ENCODE measurements at places on chromosomes 11 and 22.

- DNase-seq, result no peak
Observed at GRCh38 chr11:12841946-12842630, 167.0 kb upstream of the RASSF10 start.

GRCh38 chr11:113472471-113472870, 2.7 kb downstream of the DRD2 start:
- no peak for DNase-seq

GRCh38 chr11:85961930-85962363, 106.8 kb downstream of the CCDC83 start:
- DNase-seq, result no peak

GRCh38 chr11:43508511-43508918, 149.8 kb downstream of the TTC17 start:
- DNase-seq, result no peak

GRCh38 chr11:117953024-117953671, 23.9 kb upstream of the TMPRSS13 start:
- DNase-seq, result no peak

- no peak for DNase-seq
Observed at GRCh38 chr11:93407777-93408401, 77.3 kb downstream of the DEUP1 start.

- DNase-seq, result no peak
Observed at GRCh38 chr11:118565051-118565450, 680 bp downstream of the IFT46 start.

- DNase-seq, result no peak
Observed at GRCh38 chr11:27174021-27174420, 133.4 kb downstream of the BBOX1 start.

DNA sequence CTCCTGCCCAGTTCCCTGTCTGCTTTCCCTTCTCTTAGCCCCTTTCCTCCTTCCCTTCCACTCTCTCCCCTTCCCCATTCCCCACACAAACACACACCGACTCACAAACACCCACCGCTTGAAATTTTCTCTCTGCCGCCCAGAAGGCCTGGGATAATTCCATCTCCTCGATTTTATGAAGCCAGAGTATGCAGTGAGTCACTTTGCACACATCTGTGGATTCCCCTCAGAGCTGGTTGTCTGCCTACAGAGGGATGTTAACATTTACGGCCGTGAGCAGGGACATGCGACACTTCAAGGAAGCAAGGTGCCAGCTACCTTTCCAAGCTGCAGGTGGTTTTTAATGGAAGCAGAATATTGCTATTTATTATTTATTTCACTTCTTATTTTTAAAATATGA, 332.0 kb downstream of the TENM4 start:
- DNase-seq, result no peak

DNA sequence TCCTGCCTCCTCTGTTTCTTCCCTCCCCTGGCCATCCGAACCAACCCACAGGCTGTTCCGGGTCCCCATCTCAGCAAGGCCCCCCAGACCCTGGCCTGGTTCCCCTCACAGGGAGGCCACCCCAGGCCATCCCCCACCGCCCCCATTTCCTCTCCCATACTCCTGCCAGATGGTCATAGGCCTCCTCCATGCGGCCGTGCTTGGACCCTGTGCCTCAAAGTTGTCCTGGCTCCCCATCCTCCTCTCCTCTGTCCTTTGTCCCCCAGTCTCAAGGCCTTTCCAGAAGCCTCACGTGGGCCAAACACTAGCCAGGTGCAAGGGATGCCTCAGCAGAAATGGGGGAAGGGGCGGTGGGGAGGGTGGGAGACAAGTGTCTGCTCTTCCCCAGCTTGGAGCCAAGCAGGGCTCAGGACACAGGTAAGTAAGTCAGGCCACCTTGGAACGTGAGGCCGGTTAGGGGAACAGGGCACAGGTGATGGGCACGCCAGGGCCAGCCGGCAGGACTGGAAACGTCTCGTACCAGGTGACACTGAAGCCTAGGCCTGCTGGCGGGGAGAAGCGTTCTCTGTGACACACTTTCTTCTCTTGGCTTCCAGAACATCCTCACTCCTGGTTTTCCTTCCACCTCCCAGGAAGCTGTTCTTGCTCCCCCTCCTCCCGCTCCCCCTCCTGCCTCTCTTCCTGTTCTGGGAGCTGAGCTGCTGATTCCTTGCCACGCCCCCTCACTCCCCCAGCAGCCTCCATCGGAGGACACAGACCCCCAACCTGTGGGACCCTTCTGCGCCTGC, 31.5 kb upstream of the SLC22A12 start:
- DNase-seq, result no peak

GRCh38 chr22:35842954-35843353, 125.3 kb downstream of the APOL5 start:
- no peak for DNase-seq

- DNase-seq, result no peak
Observed at GRCh38 chr11:65814131-65814985, 19.4 kb upstream of the SNX32 start.

- DNase-seq, result no peak
Observed at GRCh38 chr11:82895437-82896091, 4.7 kb downstream of the PRCP start.

- no peak for DNase-seq
Observed at GRCh38 chr11:73017024-73017751, 124.9 kb downstream of the FCHSD2 start.

DNA sequence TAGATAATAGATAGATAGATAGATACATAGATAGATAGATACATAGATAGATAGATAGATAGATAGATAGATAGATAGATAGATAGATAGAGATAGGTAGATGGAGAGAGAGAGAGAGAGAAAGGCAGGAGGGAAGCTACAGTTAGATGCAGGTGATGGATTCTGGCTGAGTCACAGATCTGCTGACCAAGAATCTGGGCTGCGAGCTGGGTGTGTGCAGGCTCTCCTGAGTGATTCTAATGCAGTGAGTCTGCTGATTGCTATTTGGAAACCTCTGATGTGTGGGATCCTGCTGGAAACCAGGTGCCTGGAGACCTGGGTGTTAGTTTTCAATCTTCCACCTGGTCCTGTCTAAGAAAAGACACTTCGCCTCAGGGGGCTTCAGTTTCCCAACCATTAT, 1441.8 kb downstream of the TBC1D22A start:
- DNase-seq, result no peak

DNA sequence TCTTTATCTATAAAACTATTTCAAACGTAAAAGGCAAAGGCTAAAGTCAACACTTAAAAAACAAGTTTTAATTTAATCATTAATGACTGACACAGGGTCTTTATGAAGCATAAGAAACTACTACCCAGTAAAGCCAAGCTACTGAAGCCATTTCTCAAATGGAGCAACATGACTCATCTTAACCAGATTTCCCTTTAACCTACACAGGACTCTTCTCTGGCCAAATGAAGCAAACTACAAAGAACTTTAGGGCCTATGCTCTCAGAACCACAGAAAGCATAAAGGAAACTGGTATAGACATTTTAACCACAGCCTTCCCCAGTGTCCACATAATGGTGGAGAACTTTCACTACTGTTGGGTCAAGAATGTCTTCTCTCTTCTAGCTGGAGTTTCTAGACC, 34.7 kb downstream of the ALG9 start:
- DNase-seq, result no peak

- no peak for DNase-seq
Observed at GRCh38 chr11:2800655-2801531, 84.7 kb downstream of the CDKN1C start.

DNA sequence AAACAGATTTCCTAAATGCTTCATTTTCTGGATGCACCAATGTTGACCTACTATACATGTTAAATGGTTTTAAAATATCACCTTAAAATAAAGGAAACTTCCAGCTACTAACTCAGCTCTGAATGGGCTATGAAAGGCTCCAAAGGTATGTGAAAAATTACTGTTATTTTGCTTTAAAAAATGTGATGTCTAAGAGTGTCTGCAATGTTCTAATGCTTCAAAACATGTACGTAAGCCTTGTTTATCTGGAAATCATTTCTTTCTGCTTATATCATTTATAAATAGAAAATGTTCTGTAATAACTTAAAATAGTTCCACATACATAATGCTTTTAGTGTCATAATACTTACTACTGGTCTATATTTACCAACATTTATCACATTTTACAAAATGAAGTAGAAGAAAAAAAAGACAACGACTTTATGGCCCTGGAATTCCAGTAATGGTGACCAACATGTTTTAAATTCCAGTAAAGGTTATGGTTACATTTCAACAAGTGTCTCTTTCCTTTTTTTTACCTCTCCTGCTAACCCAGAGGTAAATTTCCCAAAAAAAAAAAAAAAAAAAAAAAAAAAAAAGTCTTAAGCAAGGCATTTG, 2.5 kb downstream of the BDNF start:
- DNase-seq, result no peak

DNA sequence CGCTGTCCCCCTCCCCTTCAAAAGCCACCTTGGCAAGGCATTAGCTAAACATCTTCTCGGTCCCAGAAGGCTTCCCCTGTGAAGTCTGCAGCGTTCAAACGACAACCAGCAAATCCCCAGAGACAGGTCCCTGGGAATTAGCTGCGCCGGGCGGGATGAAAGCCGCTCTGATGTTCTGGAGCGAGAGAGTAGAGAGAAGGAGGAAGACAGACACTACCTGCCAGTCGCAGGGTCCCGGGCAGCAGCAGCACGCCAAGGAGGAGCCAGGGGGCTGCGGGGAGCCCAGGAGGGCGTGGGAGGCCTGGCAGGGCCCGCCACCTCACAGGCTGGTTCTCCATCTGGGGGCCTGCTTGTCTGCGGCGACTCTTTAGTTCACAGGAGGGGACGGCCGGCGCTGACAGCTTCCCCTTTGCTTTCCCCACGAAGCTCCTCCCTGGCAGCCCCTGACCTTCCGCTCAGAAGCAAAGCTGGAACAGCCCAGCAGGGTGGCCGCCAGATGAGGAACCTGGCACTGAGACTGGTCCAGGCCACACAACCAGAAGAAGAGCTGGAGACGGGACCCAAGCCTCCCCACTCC, at the start of gene NFAM1:
Gene NFAM1 (minus strand): TSS at position 384 of the 577 bp plus-strand sequence. CDS start 46 bp downstream, at position 338.
- no peak for DNase-seq

GRCh38 chr11:13228572-13228971, 49.0 kb upstream of the BMAL1 start:
- DNase-seq, result no peak

GRCh38 chr11:66850235-66850587, 6.7 kb upstream of the LRFN4 start:
- DNase-seq, result no peak

- DNase-seq, result no peak
Observed at GRCh38 chr11:64877390-64878222, 815 bp downstream of the EHD1 start.

DNA sequence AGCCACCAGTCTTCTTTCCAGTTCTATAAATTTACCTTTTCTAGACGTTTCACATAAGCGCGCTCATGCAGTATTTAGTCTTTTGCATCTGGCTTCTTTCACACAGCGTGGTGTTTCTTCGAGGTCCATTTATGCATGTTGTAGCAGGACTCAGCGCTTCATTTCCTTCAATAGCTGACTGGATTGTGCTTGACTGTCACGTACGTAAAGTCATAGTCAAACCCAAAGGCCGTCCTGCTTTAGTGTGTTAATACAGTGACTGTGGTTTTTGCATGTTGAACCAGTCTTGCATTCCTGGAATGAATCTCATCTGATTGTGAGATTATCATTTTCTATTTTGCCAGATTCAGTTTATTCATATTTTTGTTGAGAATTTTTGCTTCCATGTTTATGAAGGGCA, 18.5 kb downstream of the GLB1L3 start:
- no peak for DNase-seq

DNA sequence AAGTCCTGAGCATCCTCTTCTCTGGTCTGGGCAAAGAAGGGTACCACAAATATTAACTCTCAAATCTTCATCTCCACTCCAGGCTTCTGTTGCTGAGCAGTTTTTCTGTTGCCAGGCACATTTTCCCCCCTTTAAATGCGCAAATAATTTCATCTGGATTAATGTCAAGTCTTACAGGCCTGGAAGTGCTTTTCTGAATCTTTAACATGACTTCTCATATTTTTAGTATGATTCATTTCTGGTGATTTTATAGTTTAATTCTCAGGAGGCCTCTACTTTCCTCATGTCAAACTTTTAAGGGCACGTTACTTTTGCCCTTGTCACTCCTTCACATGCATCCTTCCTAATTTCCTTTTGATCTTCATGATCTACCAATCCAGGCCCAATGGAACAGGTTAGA, 510.2 kb downstream of the METTL15 start:
- no peak for DNase-seq

- no peak for DNase-seq
Observed at GRCh38 chr11:21464601-21465193, 728.2 kb upstream of the ANO5 start.

DNA sequence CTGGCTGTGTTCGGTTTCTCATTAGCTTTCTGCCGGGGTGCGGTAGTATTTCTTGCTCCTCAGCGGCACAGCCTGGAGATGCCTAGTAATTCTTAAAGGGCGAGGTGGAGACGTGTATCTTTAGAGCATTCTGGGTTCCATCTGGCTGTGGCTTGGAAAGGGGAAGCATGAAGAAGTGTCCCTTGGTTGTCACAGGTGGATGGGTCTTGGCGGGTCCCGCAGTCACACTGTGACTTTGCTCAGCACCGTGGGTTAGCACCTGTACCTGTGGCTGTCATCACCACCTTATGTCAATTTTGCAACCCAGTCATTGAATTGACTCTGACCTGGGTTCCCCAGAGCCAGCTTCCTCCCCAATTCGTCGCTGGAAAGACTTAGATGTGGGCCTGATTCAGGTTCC, 57.6 kb downstream of the MIAT start:
- no peak for DNase-seq

- no peak for DNase-seq
Observed at GRCh38 chr11:126137136-126137535, 74.3 kb downstream of the RPUSD4 start.

GRCh38 chr11:116580799-116581198, 192.0 kb downstream of the BUD13 start:
- DNase-seq, result no peak

GRCh38 chr11:110747531-110747930, 35.3 kb upstream of the ARHGAP20 start:
- no peak for DNase-seq

- no peak for DNase-seq
Observed at GRCh38 chr11:24163146-24163545, 333.7 kb upstream of the LUZP2 start.

DNA sequence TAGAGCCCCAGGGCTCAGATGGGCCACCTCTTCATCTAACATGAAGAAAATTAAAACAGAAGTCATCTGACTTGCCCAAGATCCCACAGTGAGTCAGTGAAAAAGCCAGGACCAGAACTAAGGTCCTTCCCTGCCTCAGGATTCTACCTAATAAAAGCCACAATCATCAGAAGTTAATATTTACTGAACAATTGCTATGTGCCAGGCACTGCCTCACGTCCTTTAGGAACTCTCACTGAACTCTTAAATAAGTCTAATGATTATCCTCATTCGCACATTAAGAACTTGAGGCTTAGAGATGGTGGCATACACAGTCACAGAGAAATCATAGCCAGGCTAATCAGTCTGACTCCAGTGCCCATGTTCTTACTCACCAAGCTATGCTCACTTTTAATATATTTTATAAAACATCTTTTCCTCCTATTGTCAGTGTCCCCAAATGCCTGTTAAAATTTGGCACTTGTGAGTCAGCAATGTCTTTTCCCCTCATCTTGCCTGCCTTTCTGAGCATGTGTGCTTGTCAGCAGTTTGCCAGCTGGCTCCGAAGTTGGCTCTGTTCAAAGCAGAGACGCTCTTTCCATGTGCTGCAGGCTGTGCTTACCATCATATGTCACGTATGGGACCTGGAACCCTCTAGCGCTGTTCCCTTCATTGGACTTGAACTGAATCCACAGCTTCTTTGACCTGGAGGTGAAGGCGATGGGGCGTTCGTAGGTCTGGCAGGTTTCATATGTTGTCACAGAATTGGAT, 21.5 kb upstream of the NRIP3 start:
- DNase-seq, result no peak
